ENCODE measurements at places on chromosomes 2 and 18. TPM values are rescaled to one million over a fixed set of nuclear protein-coding genes. Genes with fewer than 3 reads are reported as not detected.

The PDE1A gene
- not detected for total RNA-seq

DNA sequence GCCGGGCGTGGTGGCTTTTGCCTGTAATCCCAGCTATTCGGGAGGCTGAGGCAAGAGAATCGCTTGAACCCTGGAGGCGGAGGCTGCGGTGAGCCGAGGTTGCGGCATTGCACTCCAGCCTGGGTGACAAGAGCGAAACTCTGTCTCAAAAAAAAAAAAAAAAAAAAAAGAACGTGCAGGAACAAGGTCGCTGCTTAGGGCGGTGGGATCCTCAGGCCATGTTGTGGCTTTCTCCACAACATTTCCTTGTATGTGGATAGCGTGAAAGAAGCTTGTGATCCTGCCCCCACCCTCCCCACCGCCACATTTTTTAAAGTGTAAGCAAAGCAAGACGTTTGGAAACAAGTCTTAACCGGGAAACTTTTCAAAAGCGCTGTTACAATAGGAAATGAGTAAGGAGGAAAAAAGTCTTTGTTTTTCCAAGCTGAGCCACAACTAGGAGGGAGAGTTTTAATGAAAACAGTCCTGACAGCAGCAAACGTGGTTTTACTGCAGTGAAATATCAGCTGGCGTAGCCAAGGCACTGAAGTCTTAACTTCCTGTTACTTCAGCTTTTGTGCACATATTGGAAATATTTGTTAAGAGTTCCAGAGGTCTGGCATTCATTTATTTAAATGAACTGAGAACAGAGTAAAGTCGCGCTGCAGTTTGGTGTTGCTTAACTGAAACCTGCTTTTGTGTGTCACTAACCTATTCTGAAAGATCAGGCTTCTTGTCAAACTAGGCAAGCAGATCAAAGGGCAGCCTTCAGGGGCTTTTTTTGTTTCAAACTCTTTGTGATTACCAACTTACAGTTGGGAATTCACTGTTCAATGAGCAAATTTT is 3.8 kb downstream of the TGIF1 start:
- peaks cover 67% of the 10 kb centered on the region for H3K36me3 ChIP-seq
- peaks cover 43% of the 10 kb centered on the region for H3K4me1 ChIP-seq
- H3K27ac ChIP-seq: peak overlapping the region; percentile 97
- H3K27me3 ChIP-seq: no peaks in the 10 kb centered on the region
- DNase-seq: no peak
- peak overlapping the region; percentile 86 for H3K4me3 ChIP-seq

GRCh38 chr2:207240649-207241048 is 74.9 kb upstream of the KLF7 start:
- no peak for DNase-seq
- peaks cover 4% of the 10 kb centered on the region for H3K36me3 ChIP-seq
- no peak overlapping the region for H3K27ac ChIP-seq
- H3K4me3 ChIP-seq: no peak overlapping the region

DNA sequence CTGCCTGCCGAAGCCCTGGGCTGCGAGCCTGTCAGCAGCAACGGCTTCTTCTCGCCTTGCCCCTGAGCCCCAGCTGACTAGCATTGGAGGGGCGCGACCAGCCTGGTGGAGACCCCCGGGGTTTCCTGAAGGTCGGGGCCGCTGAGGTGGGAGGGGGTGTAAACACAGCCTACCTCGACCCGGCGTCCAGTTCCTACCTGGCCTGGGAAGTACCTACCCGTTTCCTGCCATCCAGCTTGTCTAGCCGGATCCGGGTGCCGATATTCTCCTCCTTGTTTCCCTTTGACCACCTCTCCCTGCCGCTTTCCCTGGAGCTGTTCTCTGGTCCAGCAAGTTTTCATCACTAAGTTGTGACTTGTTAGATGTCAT is 511 bp downstream of the MOB4 start:
- H3K4me1 ChIP-seq: peaks cover 20% of the 10 kb centered on the region
- H3K36me3 ChIP-seq: peaks cover 30% of the 10 kb centered on the region
- no peaks in the 10 kb centered on the region for H3K27me3 ChIP-seq
- peak overlapping the region; percentile 99 for H3K4me3 ChIP-seq
- DNase-seq: no peak

- peak overlapping the region; percentile 43 for H3K27ac ChIP-seq
- peaks cover 87% of the 10 kb centered on the region for H3K36me3 ChIP-seq
- H3K27me3 ChIP-seq: no peaks in the 10 kb centered on the region
These were observed 70.9 kb upstream of the EML6 start for GRCh38 chr2:54652540-54652939.

The GPR75 gene
- 2.4 TPM for total RNA-seq

The HRH4 gene
- 0.16 TPM for total RNA-seq

DNA sequence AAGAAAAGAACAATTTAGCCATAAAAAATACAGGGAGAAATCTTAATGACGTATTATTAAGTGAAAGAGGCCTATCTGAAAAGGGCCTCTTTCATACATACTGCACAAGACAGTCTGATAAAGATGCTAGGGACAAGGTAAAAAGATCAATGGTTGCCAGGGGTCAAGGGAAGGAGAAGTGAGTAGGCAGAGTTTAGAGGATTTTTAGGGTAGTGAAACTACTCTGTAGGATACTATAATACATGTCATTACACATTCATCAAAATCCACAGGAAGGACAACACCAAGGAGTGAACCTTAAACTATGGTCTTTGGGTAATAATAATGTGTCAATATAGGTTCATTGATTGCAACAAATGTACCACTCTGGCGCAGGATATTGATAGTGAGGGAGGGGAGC is 289.3 kb downstream of the FSIP2 start:
- H3K4me1 ChIP-seq: no peaks in the 10 kb centered on the region
- no peaks in the 10 kb centered on the region for H3K27me3 ChIP-seq
- H3K4me3 ChIP-seq: no peak overlapping the region
- H3K36me3 ChIP-seq: no peaks in the 10 kb centered on the region

DNA sequence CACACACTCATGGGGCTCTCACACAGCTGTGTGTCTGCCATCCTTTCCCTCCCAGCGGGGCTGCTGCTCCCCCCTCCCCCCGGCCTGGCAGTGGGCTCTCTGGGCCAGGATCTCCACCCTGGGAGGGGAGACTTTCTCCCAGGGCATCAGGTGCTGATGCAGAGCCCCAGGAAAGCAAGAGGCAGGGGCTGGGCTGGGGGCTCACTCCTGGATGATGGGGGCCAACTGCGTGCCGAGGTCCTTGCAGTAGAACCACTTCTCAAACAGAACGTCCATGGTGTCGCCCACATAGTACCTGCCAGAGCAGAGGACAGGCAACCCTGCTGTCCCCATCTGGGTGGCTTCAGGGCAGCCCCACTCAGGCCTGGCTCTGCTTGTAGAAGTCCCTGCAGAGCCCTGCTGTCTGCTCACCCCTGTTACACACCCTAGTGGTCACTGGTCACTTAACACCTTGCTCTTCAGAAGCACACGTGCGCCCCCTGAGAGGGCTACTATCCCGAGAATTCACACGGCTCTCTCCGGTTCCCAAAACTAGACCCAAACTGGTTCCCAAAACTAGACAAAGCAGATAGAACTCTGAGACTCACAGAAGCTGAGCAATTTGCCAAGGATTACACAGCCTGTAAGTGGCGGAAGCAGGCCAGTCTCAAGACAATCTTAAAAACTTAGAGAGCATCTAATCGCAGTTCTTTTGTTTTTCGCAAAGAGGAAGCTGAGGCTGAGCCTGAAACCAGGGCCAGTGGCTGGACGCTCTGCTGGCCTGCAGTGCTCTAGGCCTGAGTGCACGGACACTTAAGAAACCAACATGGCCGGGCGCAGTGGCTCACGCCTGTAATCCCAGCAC is 6.6 kb upstream of the OXER1 start:
- no peaks in the 10 kb centered on the region for H3K36me3 ChIP-seq
- no peak for DNase-seq
- no peaks in the 10 kb centered on the region for H3K27me3 ChIP-seq

GRCh38 chr2:142602418-142602989 is 275.0 kb upstream of the KYNU start:
- H3K27ac ChIP-seq: no peak overlapping the region
- H3K4me1 ChIP-seq: no peaks in the 10 kb centered on the region
- no peaks in the 10 kb centered on the region for H3K27me3 ChIP-seq
- no peaks in the 10 kb centered on the region for H3K36me3 ChIP-seq

- no peaks in the 10 kb centered on the region for H3K27me3 ChIP-seq
- H3K4me1 ChIP-seq: peaks cover 16% of the 10 kb centered on the region
- no peak for DNase-seq
- H3K36me3 ChIP-seq: peaks cover 67% of the 10 kb centered on the region
- H3K4me3 ChIP-seq: no peak overlapping the region
These were observed 62.0 kb downstream of the BIRC6 start for GRCh38 chr2:32418778-32419177.

DNA sequence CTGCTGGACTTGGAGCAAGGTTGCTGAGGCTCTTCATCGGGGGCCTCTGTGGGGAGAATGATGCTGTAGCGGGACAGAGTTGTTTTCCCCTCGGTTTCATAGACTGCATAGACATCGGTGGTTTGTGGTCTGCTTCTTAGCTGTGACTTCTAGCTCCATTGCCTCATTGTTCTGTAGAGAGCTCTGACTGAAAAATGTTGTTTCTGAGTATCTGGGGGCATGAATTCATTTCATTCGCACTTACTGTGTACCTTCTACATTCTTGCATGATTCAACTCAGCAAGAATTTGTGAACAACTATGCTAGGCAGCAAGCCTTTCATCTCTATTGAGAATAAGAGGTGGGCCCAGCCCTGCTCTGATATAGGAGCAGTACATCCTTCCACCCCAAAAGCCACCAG is 406.8 kb downstream of the NBAS start:
- H3K27ac ChIP-seq: no peak overlapping the region
- peaks cover 15% of the 10 kb centered on the region for H3K27me3 ChIP-seq
- no peaks in the 10 kb centered on the region for H3K36me3 ChIP-seq

DNA sequence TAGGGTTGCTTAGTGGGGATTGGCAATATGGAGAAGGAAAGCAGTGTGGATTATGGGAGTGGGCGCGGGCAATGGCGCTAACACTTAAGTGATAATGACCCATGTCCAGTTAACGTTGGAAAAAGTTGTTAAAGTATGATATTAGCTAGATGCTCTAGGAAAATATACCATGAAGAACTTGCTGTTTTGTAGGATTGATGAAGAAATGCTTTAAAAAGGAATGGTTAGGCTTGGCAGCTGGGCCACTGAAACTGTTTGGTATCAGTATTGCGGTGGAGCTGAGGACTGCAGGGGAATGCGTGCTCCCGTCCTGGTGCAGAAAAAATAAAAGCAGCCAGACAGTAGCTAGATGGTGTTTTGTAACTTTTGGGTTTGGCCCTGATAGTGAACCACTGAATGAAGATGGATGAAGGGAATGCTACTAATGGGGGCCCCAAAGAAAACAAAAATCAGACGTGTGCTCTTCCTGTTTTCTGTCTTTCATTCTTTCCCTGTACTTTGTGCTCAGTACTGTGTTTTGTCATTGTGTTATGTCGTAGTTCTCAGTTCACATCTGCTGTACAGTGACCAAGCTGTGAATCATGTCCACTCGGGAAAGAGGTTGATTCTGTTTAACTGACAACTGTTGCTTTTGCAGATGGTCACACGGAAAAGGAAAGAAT is 999 bp downstream of the INSIG2 start:
- H3K27me3 ChIP-seq: peaks cover 6% of the 10 kb centered on the region
- peak overlapping the region; percentile 92 for H3K27ac ChIP-seq
- peak overlapping the region; percentile 93 for H3K4me3 ChIP-seq
- peak; percentile 15 for DNase-seq

GRCh38 chr18:23578891-23579653 is 7.2 kb downstream of the NPC1 start:
- DNase-seq: no peak
- peaks cover 44% of the 10 kb centered on the region for H3K36me3 ChIP-seq
- peaks cover 55% of the 10 kb centered on the region for H3K4me1 ChIP-seq
- peak overlapping the region; percentile 3 for H3K27ac ChIP-seq
- no peaks in the 10 kb centered on the region for H3K27me3 ChIP-seq
- H3K4me3 ChIP-seq: no peak overlapping the region

GRCh38 chr2:43262951-43263350 is 36.5 kb upstream of the ZFP36L2 start:
- H3K36me3 ChIP-seq: peaks cover 7% of the 10 kb centered on the region
- peaks cover 2% of the 10 kb centered on the region for H3K4me1 ChIP-seq
- no peaks in the 10 kb centered on the region for H3K27me3 ChIP-seq
- H3K4me3 ChIP-seq: no peak overlapping the region

DNA sequence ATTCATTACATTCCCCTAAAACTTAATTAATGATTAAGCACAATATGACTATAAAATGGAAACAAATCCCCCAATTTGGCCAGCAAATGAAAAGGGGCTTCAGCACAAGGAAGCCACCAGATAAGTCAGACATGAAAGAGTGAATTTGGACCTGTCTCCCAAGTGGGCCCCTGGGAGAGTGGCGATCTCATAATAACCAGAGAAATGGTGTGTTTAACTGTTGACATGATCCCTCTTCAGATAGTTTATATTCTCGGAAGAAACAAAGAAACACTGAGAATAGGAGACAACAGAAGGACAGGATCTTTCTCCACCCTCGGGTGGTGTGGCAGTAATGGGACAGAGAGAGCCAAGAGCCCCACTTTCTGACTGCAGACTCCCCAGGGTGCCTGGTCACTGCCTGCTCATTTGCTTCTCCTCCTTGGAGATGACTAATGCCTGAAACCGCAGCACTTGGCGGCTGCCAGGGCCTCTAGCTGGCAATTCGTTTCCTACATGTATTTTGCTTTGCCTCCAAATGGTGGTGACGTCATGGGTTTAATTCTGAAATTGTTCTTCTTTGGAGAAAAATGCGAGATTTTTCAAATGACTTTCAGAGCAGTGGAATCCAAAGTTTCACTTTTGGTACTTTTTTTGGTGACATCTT is 46.4 kb upstream of the SPP2 start:
- no peaks in the 10 kb centered on the region for H3K36me3 ChIP-seq
- no peak overlapping the region for H3K4me3 ChIP-seq
- DNase-seq: no peak
- H3K27me3 ChIP-seq: peaks cover 44% of the 10 kb centered on the region

DNA sequence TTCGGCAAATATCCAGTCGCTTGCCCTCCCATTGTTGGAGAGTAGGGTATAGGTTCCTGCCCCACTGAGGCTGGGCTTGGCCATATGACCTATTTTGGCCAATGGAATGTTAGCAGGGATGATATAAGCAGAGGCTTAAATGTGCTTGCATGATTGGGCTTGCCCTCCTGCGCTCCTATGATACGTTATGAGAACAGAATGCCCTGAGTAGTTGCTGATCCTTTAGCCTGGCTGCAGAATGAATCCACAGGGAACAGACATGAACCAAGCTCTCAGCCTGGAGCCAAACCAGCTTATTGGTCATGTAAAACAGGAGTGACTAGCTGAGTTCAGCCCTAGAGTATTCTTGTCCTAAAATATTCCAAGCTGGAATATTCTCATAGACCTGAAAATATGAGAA is 34.8 kb upstream of the IMP4 start:
- peaks cover 7% of the 10 kb centered on the region for H3K27me3 ChIP-seq
- H3K36me3 ChIP-seq: no peaks in the 10 kb centered on the region
- no peak for DNase-seq

GRCh38 chr2:198657512-198658121 is 800.1 kb downstream of the SATB2 start:
- no peaks in the 10 kb centered on the region for H3K4me1 ChIP-seq
- no peak overlapping the region for H3K27ac ChIP-seq
- no peak for DNase-seq
- no peaks in the 10 kb centered on the region for H3K36me3 ChIP-seq
- H3K4me3 ChIP-seq: no peak overlapping the region
